Activated CD8-positive, alpha-beta T cell treated with anti-CD3 and anti-CD28 coated beads for 36 hours (primary cell): ENCODE measurements at places on chromosomes 5 and 9. TPM values are rescaled to one million over a fixed set of nuclear protein-coding genes. Genes with fewer than 3 reads are reported as not detected.

- no peak for DNase-seq
Measured at GRCh38 chr5:147017621-147018020, 139.1 kb upstream of the PPP2R2B start.

GRCh38 chr9:128246471-128246870 is 29.3 kb downstream of the GOLGA2 start:
- DNase-seq, result no peak

- no peak for DNase-seq
Measured at GRCh38 chr5:113169720-113170119, 193.1 kb downstream of the DCP2 start.

The IL13 gene
- total RNA-seq, result 6.5 TPM
